CD14-positive monocyte (primary cell): ENCODE measurements at places on chromosomes 12 and 14. TPM values are rescaled to one million over a fixed set of nuclear protein-coding genes. Genes with fewer than 3 reads are reported as not detected.

The DBX2 gene
- not detected for polyA plus RNA-seq

The CAPS2 gene
- polyA plus RNA-seq: not detected

The NFATC4 gene
- not detected for polyA plus RNA-seq

The ABCC9 gene
- not detected in 2 replicates for polyA plus RNA-seq

The PTPRO gene
- polyA plus RNA-seq: 4.7 TPM

The DDHD1 gene
- polyA plus RNA-seq: 2.4 and 7.0 TPM in 2 replicates

The SLC17A8 gene
- polyA plus RNA-seq: not detected

The SLCO1B1 gene
- not detected for polyA plus RNA-seq

The TMTC2 gene
- 9.2 and 15.7 TPM in 2 replicates for polyA plus RNA-seq

The TPPP2 gene
- polyA plus RNA-seq: not detected

The MYO1H gene
- polyA plus RNA-seq: not detected

The LHX5 gene
- polyA plus RNA-seq: not detected

DNA sequence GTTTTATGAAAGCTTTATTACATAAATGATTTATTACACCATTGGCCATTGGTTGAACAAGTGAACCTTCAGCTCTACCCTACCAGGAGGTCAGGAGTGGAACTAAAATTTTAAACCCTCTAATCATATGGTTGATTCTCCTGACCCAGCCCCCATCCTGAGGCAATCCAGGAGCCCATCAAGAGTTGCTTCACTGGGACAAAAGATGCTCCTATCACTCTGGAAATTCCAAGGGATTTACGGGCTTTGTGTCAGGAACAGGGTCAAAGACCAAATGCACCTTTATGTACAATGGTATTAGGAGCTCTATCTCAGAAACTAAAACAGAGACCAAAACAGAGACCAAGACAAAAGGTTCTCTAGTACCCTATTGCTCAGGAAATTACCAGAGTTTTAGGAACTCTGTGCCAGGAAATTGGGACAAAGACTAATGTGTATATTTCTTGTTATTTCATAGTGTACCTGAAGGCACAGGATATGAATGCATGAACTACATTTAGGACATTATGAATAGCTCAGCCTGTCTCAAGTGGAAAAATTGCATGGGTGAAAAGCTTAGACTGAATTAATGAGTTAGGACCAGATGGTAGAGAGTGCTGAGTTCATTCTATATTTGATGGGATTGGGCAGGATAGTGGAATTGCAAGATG is 171.7 kb upstream of the FLRT2 start:
- no peak overlapping the region for H3K27ac ChIP-seq
- no peak overlapping the region for H3K4me3 ChIP-seq
- no peaks in the 10 kb centered on the region for H3K4me1 ChIP-seq
- no peaks in the 10 kb centered on the region for H3K27me3 ChIP-seq

- H3K36me3 ChIP-seq: no peaks in the 10 kb centered on the region
- no peak overlapping the region for H3K27ac ChIP-seq
- no peak overlapping the region for H3K4me3 ChIP-seq
- DNase-seq: no peak
- H3K27me3 ChIP-seq: no peaks in the 10 kb centered on the region
These were observed 337.1 kb downstream of the PCNX1 start for GRCh38 chr14:71244341-71244740.

DNA sequence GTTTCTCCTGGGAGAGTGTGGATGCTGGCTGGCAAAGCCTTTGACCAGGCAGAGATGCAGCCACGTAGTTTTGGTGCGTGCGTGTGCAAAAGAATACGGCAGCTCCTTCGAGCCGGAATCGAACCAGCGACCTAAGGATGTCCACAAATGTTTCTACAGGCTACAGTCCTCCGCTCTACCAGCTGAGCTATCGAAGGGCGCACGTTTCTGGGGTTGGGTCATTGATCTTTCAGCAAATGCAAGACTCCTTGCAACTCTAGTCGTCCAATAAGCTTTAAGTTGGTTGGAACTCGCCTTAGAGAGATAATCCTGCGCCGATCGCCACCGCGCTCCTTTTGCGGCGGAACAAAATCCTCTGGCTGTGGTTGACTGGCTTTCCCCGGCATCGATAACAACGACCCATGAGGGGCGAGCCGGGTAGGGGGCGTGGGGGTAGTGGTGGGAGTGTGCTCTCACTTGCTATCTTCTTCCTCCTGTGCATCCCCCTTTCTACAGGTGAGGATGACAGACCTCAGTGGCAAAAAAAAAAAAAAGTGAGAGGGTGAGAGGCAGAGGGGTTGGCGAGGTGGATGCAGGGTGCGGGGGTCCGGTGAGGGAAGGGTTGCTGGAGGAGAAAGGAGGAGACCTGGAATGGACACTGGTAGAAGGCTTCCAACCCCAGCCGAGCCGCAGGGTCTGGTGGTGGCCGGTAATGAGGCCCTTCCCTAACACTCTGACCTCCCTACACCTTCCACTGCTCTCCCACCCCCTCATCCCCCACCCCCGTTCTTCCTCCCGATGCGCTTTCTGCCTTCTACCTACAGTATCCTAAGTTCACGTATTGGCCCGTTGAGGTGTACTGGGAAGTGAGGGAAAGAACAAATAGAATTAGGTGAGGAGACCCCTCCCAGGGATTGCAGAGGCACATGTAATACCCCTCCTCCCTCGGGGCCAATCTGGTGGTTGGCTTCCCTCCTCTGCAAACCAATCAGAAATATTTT is 11.8 kb upstream of the OR6S1 start:
- H3K36me3 ChIP-seq: no peaks in the 10 kb centered on the region
- no peak overlapping the region for H3K4me3 ChIP-seq
- H3K27ac ChIP-seq: no peak overlapping the region
- no peak for DNase-seq

DNA sequence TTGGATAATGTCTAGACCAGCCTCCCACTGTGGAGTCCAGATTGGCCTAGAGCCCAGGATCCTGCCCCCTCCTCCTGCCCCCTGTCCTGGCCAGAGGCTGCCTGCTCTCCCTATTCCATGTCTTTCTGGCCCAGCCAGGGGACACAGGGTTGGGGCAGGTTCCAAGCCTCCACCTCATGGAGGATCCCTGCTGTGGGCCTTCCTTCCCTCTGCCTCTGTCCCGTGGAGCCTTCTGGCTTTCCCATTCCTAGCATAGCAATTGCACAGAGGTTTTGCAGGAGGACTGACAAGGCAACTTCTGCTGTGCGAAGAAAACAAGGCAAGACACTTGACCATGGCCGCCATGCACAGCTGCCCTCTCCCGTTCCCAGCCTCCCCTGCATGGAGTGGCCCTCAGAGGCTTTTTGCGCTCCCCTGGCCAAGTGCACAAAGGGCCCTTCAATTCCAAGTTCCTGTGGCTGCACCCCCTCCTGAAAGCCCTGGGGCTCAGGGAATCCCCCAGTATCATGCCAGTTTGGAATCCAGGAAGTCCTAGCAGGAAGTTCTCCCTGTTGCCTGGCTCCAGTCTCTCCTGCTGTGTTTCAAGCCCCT is 42.1 kb downstream of the KRT80 start:
- peaks cover 8% of the 10 kb centered on the region for H3K4me1 ChIP-seq
- no peak overlapping the region for H3K4me3 ChIP-seq
- DNase-seq: no peak
- H3K27ac ChIP-seq: no peak overlapping the region
- no peaks in the 10 kb centered on the region for H3K36me3 ChIP-seq
- no peaks in the 10 kb centered on the region for H3K27me3 ChIP-seq

DNA sequence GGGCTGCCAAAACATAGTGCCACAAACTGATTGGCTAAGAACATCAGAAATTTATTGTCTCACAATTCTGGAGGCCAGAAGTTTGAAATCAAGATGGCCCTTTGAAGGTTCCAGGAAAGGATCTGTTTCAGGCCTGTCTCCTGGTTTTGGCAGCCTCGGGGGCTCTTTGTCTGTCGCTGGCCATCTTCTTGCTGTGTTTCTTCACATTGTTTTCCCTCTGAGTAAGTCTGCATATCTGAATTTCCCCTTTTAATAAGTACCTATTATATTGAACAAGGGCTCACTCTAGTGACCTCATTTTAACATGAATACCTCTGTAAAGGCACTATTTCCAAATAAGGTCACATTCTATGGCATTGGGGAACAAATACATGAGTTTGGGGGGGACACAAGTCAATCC is 467.1 kb upstream of the MGAT4C start:
- no peak overlapping the region for H3K27ac ChIP-seq
- H3K4me1 ChIP-seq: no peaks in the 10 kb centered on the region
- no peak for DNase-seq
- no peaks in the 10 kb centered on the region for H3K27me3 ChIP-seq
- H3K36me3 ChIP-seq: no peaks in the 10 kb centered on the region

GRCh38 chr12:69966409-69966808 is 141.4 kb downstream of the MYRFL start:
- H3K27ac ChIP-seq: no peak overlapping the region
- no peak for DNase-seq
- H3K27me3 ChIP-seq: no peaks in the 10 kb centered on the region
- H3K4me3 ChIP-seq: no peak overlapping the region
- H3K4me1 ChIP-seq: no peaks in the 10 kb centered on the region

GRCh38 chr12:125512541-125513298 is 447.5 kb downstream of the AACS start:
- no peaks in the 10 kb centered on the region for H3K4me1 ChIP-seq
- no peak for DNase-seq
- no peaks in the 10 kb centered on the region for H3K36me3 ChIP-seq
- H3K4me3 ChIP-seq: no peak overlapping the region

- no peak overlapping the region for H3K4me3 ChIP-seq
- H3K36me3 ChIP-seq: no peaks in the 10 kb centered on the region
- no peaks in the 10 kb centered on the region for H3K4me1 ChIP-seq
- no peak overlapping the region for H3K27ac ChIP-seq
- H3K27me3 ChIP-seq: no peaks in the 10 kb centered on the region
These were observed 246.2 kb downstream of the SEC23A start for GRCh38 chr14:38856798-38857197.

- H3K36me3 ChIP-seq: no peaks in the 10 kb centered on the region
- no peak overlapping the region for H3K27ac ChIP-seq
- no peak for DNase-seq
- H3K4me1 ChIP-seq: peaks cover 44% of the 10 kb centered on the region
- peaks cover 80% of the 10 kb centered on the region for H3K27me3 ChIP-seq
- H3K4me3 ChIP-seq: no peak overlapping the region
These were observed 3.6 kb upstream of the DNAJC22 start for GRCh38 chr12:49342914-49343731.

- H3K4me1 ChIP-seq: peaks cover 13% of the 10 kb centered on the region
- no peak within 1 kb of the TSS for H3K27ac ChIP-seq
- no peaks in the 10 kb centered on the region for H3K36me3 ChIP-seq
- no peak within 1 kb of the TSS for H3K4me3 ChIP-seq
These were observed at the start of gene USP44 for GRCh38 chr12:95551305-95551704. Gene USP44, minus strand, starts transcription at chr12:95551476. Its CDS starts 17,220 bp downstream, at chr12:95534256.

DNA sequence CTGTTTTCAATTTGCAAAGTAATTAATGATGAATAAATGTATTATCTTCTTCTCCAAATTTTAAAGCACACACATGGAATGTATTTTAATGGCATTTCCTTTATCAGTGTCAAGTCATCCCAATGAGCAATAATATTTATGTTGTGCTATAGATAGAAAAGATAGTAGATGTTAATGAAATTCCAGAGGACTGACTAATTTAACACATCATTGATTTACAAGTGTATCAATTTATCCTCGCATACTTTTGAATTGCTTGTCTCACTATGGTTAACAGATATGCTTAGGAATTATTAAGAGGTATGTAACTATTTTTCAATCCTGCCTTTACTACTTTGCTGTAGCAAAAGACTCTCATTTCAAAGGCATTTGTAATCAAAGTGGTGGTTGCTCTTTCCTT is 842.9 kb downstream of the SLC6A15 start:
- H3K36me3 ChIP-seq: no peaks in the 10 kb centered on the region
- H3K27me3 ChIP-seq: no peaks in the 10 kb centered on the region
- no peak overlapping the region for H3K27ac ChIP-seq
- H3K4me3 ChIP-seq: no peak overlapping the region
- no peaks in the 10 kb centered on the region for H3K4me1 ChIP-seq
- no peak for DNase-seq

GRCh38 chr12:124968656-124969055 is 20.3 kb downstream of the DHX37 start:
- no peaks in the 10 kb centered on the region for H3K27me3 ChIP-seq
- H3K36me3 ChIP-seq: peaks cover 75% of the 10 kb centered on the region
- no peaks in the 10 kb centered on the region for H3K4me1 ChIP-seq
- H3K27ac ChIP-seq: no peak overlapping the region
- DNase-seq: no peak

DNA sequence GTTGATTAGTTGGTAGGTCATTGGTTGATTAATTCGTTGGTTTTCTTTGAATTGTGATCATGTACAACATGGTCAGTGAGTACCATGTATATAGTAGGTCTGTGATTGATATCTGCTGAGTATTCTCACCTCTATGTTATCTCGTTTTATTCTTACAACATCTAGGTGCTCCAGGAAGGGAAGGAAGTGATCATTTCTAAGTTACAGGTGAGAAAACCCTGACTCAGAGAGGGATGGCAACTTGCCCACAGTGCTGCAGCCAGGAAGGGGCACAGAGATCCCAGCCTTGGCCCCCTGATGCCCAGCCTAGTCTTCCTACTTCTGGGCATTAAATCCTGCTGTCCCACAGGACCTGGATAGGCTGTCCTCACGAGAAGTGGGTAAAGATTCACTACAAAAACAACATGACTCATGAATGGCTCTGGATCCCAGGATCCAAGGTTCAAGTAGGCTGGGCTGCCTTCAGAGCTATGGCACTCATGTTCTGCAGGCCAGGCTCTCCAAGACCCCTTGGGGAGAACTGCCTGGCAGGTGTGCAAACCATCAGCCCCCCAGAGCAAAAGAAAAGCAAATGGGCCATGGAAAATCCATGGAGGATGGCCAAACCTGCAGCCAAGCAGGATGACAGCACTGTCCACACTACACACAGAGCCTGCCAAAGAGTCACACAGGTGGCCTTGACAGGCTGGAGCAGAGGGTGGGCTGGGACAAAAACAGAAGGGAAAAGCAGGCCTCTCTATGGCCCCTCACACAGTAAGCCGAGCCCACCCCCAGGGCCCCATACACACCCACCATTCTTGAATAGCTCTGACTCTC is 146.2 kb downstream of the BCL11B start:
- no peak overlapping the region for H3K27ac ChIP-seq
- H3K4me3 ChIP-seq: no peak overlapping the region
- no peak for DNase-seq
- no peaks in the 10 kb centered on the region for H3K36me3 ChIP-seq
- H3K27me3 ChIP-seq: no peaks in the 10 kb centered on the region

DNA sequence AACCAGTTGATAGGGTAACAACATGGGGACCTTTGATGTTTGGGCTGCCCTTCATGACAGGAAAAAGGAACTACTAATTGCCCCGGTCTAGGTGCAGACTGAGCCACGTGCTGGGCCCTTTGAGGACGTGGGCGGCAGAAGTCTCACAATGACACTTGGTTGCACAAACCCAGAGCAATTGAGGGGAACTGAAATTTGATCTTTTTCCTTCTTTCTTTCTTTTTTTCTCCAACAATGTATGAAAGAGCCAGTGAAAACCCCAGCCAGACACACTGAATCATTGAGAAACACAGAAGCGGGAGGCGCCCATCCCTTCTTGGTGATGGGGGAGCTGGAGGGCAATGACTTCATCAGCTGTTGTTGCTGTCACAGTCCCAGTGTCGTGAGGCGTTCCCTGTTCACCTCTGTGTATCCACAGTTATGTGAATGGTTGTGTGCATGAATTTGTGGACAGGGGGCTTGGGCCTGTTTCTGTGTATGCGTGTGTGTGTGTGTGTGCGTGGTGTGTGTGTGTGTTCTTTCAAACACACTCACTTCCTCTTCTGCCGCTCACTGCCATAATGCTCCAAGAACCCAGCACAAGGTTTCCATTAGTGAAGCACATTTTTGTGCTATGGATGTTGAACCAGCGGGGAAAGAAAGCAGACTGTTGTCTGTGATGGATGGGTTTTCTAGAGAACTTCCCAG is 137.5 kb upstream of the CCND2 start:
- peak; percentile 77 for DNase-seq
- H3K4me1 ChIP-seq: peaks cover 52% of the 10 kb centered on the region
- no peaks in the 10 kb centered on the region for H3K36me3 ChIP-seq

- H3K27ac ChIP-seq: no peak overlapping the region
- no peaks in the 10 kb centered on the region for H3K36me3 ChIP-seq
- no peak for DNase-seq
- H3K4me3 ChIP-seq: no peak overlapping the region
- H3K4me1 ChIP-seq: no peaks in the 10 kb centered on the region
- no peaks in the 10 kb centered on the region for H3K27me3 ChIP-seq
These were observed 480.2 kb downstream of the RPS29 start for GRCh38 chr14:49105956-49106355.
